ENCODE measurements at places on chromosomes 16 and 17.
A peak's percentile ranks its signal among the peaks of the same experiment; 100 is the strongest.

DNA sequence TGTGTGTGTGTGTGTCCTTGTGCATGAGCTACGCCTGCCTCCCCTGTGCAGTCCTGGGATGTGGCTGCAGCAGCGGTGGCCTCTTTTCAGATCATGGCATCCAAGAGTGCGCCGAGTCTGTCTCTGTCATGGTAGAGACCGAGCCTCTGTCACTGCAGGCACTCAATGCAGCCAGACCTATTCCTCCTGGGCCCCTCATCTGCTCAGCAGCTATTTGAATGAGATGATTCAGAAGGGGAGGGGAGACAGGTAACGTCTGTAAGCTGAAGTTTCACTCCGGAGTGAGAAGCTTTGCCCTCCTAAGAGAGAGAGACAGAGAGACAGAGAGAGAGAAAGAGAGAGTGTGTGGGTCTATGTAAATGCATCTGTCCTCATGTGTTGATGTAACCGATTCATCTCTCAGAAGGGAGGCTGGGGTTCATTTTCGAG lies 22.5 kb downstream of the STAT5A start:
- no peak for DNase-seq

DNA sequence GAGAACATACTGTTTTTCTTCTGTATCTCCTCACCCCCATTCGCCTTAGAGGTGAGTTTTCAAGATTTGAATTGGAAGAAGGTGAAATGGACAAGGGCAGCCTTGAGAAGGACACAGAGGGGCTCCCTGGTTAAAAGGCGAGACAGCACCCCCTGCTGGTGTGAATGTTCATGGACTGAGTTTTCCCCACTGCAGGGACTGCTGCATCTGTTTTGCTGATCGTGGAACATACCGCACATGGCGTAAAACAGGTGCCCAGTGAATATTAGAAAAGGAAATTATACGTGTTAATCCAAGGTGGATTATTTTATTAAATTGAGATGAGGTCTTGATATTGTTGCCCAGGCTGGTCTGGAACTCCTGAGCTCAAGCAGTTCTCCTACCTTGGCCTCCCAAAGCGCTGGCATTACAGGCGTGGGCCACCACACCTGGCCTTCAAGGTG lies 54.5 kb downstream of the NDE1 start:
- peak; percentile 5 for DNase-seq

- DNase-seq, result peak; percentile 87
These were observed 20.8 kb upstream of the ZFHX3 start for GRCh38 chr16:73068541-73069401.

GRCh38 chr17:39729280-39729851 lies 966 bp downstream of the MIEN1 start:
- DNase-seq, result no peak

DNA sequence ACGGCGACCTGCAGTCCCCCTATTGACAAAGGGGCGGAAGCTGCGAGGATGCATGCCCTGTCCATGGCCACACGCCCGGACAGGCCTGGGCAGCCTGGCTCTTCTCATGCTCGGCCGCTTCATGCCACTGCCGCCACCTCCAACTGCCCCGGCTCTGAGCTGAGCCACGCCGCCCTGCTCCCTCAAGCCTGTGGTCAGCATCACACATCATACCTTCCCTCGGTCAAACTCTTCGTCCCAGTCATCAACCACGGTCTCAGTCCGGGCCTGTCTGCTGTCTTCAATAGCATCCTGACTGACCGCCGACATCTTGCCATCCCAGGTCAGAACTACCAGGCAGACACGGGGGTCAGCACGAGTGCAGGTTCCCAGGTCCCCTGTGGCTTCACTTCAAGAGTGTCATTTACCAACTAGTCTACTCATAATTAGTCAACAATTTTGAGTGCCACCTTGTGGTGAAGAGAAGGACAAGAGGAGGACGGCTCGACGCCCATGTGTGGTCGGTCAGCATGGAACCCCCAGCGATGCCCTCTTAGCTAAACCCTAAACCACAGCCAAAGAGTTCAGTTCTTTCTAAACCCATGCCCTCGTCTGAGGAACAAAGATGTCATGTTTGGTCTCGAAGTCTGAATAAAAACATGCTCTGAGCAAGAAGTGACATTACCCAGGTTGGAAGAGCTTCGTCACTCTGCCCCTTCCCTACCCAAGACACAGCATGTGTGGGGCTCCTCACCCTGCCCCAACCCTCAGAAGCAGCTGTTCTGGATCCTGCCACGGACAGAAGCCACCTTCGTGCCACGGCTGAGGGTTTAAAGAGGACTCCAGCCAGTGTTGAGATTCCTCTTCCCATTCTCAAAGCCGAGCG lies 16.9 kb upstream of the CYTH1 start:
- DNase-seq, result no peak

DNA sequence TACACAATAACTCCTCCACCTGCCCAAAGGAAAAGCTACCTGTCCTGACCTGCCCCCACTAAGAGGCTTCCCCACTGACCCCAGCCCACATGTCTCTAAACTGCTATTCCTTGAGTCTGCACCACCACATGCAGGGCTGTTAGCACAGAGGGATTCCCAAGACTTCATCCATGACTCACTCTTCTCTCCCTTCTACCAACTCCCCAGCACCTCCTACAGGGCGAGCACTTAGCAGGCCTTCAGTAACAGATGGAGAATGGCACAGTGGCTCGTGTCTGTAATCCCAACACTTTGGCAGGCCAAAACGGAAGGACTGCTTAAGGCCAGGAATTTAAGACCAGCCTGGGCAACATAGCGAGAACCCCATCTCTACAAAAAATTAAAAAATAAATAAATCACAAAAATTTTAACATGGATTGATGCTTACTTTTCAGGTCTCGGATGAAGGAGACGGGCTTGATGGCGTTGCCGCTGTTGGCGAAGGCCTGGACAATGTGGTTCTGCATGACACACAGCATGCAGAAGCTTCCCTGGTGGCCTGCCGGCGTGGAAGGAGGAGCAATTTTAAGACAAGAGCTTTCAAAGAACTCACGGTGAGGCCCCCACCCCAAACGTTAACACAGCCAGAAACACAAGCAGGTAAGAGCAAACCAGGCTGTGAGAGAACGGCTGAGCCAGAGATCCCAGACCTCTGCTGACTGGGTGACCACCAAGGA lies 12.0 kb downstream of the USP36 start:
- no peak for DNase-seq

DNA sequence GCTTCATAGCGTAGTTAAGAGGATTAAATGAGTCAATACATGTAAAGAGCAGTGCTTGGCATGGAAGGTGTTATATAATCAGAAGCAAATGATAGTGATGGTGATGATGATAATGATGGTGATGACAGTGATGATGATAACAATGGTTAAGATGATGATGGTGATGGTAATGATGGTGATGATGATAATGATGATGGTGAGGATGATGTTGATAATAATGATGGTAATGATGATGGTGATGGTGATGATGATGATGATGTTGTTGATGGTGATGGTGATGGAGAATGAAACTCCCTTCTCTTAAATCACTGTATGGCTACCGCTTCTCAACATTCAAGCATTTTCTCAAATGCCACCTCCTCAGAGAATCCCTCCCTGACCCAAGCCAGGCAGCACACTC lies 190.5 kb downstream of the TMEM132E start:
- DNase-seq, result no peak

GRCh38 chr17:48051283-48051682 lies 3.1 kb downstream of the NFE2L1 start:
- no peak for DNase-seq

- no peak for DNase-seq
These were observed 6.2 kb downstream of the ZNF276 start for GRCh38 chr16:89727406-89728120.

GRCh38 chr17:63196772-63197335 lies 230.8 kb downstream of the TANC2 start:
- no peak for DNase-seq

DNA sequence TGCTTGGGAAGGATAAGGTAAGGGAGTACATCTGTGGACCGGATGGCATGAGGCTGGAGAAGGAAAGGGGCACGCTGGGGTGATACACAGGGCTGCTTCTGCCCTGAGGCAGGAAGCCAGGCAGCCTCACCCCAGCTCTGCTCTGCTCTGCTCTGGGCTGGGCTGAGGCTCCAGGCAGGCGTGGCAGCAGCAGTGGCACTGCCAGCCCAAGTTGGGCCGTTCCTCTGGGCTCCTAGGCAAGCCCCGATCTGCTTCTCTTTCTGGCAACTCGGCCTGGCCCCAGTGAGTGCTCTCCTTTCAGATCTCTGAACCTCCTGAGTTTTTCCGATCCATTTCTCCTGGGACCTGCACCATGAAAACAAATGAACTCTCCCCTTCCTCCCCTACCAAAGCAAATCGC lies 44.9 kb downstream of the VAC14 start:
- DNase-seq, result no peak

Data from kidney glomerular epithelial cell (primary cell).